ENCODE measurements at places on chromosomes 11 and 22. TPM values are rescaled to one million over a fixed set of nuclear protein-coding genes. Genes with fewer than 3 reads are reported as not detected.

- no peak for DNase-seq
Measured at GRCh38 chr22:48929276-48929790, 898.3 kb downstream of the BRD1 start.

- peak; percentile 18 for DNase-seq
Measured at GRCh38 chr11:69647761-69648497, 7.0 kb downstream of the CCND1 start.

- peak; percentile 99 for DNase-seq
Measured at GRCh38 chr11:112156956-112157766, 6.7 kb downstream of the IL18 start.

GRCh38 chr11:11966826-11967668, 41.4 kb downstream of the DKK3 start:
- DNase-seq, result peak; percentile 65

DNA sequence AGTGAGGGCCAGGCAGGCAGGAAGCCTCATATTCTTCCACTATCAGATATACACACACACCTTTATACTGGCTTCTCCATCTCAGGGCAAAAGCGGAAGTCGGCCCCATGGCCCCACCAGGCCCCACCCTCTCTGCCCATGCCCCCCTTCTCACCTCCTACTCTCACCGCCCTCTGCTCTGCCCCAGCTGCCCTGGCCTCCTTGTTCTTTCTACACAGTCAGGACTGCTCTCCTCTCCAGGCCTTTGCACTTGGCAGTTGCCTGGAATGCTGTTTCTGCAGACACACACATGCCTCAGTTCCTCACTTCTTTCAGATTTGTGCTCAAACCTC, 25.3 kb downstream of the OTOG start:
- no peak for DNase-seq

GRCh38 chr11:67048515-67049130, 8.0 kb upstream of the RHOD start:
- DNase-seq, result no peak

GRCh38 chr22:50400406-50400805, 57.3 kb downstream of the PPP6R2 start:
- DNase-seq, result no peak

DNA sequence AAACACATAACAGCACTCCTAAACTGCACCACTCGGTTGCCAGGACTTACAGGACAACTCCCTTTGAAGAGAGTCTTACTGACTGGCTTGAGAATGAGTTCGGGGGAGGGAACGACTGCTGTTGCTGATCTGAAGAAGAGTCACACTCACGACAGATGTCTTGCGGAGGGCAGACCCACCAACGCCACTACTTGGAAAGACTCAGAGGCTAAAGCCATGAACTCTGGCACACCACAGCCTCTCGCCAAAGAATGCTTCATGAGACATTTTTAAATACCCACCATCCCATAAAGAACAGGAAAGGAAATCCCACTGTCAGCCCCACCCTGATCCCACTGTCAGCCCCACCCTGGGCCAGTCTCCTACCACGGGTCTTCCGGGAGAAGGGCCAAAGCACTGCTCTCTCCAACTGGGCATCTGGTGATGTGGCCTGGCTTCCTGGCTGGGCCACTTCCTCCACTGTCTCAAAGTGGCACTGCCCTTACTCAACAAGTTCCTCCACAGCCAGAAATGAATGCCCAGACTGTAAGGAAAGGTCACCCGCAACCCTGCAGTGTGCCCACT, 73.6 kb downstream of the MICAL3 start:
- peak; percentile 73 for DNase-seq

DNA sequence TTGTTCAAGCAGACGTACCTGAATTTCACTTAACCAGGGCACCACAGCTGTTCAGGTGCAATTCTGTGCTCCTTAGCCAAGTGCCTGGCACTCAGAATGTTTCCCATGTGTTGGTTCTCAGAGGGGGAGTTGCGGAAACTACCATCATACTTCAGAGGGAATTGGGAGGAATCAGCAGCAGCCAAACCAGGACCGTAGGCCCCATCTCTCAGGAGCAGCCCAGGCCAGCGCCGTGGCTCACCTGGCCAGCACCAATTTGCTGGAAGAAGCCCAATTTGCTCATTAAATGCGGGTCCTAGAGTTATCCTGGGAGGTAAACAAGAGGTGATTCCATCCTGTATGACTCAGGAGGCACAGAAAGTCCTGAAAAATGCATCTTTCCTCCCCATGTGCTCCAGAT, 435.4 kb downstream of the BRD1 start:
- no peak for DNase-seq

ZNF214 gene
- 1.5 TPM for total RNA-seq

DNA sequence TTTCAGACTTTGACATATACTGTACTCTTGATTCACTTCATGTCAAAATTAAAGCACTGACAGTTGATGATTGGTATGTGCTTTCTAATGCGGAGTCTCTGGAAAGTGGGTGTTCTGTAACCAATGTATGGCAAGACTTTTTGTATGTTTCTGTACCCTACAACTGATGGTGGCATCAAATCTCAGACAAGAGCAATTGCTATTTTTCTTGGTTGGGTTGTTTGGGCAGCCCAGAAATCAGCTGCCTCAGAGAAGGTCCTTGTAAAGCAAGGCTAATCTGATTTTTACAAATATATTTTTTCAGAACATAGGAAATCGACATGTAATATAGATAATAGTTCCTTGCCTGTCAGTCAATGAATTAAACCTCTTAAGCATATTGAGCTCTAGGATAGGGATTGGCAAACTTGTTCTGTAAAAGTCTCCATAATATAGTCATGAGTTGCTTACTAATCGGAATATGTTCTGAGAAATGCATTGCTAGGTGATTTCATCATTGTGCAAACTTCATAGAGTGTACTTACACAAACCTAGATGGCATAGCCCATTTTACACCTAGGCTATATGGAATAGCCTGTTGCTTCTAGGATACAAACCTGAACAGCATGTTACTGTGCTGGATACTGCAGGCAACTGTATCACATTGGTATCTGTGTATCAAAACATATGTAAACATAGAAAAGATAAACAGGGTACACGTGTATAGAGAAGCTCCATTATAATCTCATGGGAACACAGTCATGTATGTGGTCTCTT, 10.2 kb upstream of the OOSP4A start:
- no peak for DNase-seq

GRCh38 chr11:94279996-94280395, 24.4 kb upstream of the IZUMO1R start:
- no peak for DNase-seq

DNA sequence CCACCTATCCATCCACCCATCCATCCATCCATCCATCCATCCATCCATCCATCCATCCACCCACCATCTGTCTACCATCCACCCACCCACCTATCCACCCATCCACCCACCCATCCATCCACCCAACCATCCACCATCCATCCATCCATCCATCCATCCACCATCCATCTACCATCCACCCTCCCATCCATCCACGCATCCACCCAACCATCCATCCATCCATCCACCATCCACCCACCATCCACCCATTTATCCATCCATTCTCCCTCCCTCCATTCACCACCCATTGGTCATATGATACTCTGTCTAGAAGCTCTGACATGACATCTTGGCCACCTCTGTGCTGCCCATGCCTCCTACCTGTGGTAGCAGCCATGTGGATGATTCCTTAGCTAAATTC, 31.7 kb downstream of the MUC2 start:
- no peak for DNase-seq
